ENCODE measurements at places on chromosomes 11 and 22.

- DNase-seq: no peak
Observed at GRCh38 chr11:60080535-60080934, 7.9 kb upstream of the MS4A2 start.

GRCh38 chr11:102010776-102011494 lies 36.3 kb upstream of the CFAP300 start:
- peak; percentile 100 for DNase-seq

- no peak for DNase-seq
Observed at GRCh38 chr11:84648471-84648870, 978.7 kb downstream of the DLG2 start.

DNA sequence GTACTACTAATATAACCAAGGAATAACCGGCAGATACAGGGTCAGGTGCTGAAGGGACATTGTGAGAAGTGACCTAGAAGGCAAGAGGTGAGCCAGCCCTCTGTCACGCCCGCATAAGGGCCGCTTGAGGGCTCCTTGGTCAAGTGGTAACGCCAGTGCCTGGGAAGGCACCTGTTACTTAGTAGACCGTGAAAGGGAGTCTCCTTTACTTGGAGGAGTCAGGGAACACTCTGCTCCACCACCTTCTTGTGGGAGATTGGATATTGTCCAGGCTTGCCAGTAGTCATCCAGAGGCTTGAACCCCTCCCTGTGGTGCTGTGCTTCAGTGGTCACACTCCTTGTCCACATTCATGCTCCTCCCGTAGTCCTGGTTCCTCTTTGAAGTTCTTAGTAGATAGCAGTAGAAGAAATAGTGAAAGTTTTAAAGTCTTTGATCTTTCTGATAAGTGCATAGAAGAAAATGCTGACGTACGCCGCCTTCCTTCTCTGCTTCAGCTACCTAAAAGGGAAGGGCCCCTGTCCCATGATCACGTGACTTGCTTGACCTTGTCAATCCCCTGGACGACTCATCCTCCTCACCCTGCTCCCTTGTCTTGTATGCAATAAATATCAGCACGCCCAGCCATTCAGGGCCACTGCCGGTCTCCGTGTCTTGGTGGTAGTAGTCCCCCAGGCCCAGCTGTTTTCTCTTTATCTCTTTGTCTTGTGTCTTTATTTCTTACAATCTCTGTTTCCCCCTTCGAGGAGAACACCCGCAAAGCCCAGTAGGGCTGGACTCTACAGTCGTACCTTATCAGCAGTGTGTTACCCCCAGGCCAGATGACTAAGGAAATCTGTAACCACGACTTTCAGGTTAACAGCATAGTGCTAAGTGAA lies 6.1 kb downstream of the NUP50 start:
- no peak for DNase-seq

Data from HS-5 (cell line).